ENCODE measurements at places on chromosomes 12 and 14.

DNA sequence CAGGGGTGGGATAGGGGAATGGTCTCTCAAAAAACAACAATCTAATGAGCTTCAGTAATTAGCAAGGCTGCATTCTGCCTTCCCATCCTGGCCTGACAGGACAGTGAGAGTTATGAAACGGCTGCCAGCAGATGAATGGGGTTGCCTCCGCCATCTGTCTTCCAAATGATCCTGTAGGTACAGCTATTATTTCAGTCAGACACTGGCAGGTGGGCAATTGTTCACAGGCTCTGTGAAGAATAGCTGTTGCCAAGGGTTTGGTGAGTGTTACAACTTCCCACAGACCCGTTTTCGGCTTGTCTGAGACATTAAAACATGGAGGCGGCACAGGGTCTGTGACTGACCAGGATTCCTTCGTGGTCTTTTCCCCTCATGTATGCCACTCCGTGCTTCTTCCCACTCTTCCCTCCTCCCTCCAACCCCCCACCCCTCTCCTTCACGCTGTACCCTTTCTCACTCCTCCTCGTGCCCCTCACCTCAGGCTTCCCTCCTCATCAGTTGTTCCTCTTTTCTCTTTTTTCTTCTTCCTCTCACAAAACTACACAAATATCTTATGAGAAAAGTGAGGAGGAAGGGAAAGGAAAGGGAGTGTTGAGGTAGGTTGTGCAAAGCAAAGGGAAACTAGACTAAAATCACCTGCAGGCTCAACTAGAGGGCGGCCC, 160.8 kb upstream of the GZMB start:
- no peak for DNase-seq

GRCh38 chr14:64442300-64442988, 22.9 kb upstream of the AKAP5 start:
- no peak for DNase-seq

DNA sequence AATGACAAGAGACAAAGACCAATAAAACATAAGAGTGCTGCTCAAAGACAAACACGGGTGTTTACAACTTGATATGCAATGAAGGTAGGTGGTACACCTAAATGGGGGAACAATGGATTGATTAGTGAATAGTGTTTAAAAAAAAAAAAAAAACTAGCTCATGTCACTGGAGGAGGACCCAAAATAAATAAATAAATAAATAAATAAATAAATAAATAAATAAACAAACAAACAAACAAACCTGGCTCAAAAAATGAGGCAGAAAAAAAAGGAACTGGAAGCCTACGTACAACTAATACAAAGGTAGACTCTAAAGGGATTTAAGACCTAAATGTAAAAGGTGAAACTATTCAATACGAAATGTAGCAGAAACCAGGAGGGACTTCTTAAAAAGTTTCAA, 18.6 kb downstream of the NAP1L1 start:
- DNase-seq, result no peak

GRCh38 chr14:92564344-92565039, 50.9 kb downstream of the RIN3 start:
- no peak for DNase-seq

DNA sequence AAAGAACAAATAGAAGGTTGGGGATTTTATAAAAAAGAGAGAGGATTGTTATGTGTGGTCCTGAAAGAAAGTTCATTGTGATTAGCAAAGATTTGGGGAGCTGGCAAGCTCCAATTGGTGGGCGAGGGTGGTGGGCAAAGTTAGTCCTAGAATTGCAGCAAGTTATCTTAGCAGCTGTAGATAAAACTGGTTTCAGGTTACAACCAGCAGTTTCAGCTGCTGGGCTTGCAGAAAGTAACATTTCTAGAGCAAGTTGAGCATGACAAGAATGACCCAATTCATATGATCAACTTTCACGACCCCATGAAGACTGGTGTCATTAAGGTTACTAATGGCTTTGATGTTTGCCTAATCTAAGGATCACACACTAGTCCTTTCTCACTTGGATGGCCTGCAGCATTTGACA, 177.9 kb upstream of the NUDT4 start:
- DNase-seq, result no peak

GRCh38 chr12:89461190-89461589, 63.4 kb downstream of the GALNT4 start:
- no peak for DNase-seq

- DNase-seq, result no peak
These were observed 411.6 kb downstream of the BCAT1 start for GRCh38 chr12:24537083-24537860.

DNA sequence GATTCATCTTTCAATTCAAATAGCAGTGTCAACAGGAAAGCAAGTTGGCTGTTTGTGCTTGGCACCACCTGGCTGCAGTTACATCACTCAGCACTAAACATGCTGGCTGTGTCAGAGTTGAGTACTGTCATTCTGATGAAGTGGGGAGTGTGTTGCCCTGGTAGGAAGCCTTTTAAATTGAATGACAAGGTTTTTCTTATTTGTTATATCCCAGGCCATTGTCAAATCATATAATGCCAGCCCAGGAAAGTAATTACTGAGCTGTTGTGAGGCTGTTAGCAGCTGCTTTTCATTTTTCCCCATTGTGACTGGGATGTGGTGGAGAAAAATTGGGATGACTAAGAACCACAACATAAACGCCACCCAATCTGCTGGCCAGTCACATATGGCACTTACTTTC, 106.5 kb upstream of the PRKD1 start:
- no peak for DNase-seq

- DNase-seq, result no peak
These were observed 11.1 kb upstream of the PSEN1 start for GRCh38 chr14:73125169-73125588.

DNA sequence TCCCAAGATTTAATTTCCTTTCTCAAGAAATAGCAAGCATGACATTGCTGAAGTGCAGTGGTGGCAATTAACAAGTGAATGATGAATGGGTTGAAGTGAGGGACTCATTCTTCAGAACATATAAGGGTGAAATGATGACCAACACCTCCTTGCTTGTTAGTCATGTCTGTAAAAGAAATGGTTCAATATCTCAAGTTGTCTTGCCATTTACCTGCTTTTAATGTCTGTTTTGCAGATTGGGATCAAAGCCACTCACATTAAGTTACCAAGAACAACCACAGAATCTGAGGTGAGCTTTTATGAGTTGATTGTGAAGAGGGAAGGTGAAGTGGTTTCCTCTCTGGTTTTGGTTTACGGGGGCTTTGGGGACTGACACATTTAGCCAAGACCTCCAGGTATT, 24.1 kb downstream of the MTHFD1 start:
- DNase-seq, result no peak

GRCh38 chr14:71198687-71199086, 291.4 kb downstream of the PCNX1 start:
- DNase-seq, result no peak

DNA sequence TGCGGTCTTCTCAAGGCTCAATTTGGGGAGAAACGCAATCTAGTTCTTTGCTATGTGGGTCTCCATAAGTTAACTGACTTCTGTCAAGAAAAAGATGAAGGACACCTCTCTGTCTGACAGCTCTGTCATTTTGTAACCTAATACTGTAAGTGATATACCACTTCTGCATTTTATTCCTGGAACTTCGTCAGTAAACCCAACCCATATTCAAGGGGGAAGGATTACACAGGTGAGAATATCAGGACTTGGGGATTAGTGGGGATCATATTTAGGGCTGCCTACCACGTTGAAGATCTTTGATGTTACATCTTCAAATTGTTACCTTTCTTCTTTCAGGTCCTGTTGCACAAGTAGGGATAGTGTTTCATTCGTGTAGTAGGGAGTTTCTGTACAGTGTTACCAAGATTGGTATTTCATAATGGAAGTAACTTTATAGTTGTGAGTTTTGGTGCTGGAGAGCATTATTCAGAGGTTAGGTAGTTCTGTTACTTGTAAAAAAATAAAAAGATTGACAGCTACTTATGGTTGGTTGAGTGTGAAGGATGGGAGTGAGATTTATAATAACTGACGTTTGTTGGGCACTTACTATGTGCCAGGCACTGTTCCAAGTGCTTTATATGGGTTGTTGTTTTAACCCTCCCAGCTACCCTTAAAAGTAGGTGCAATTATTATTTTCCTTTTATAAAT, 1.6 kb downstream of the TMEM260 start:
- no peak for DNase-seq

- DNase-seq, result no peak
These were observed 268.3 kb upstream of the PRKD1 start for GRCh38 chr14:30195941-30196340.

GRCh38 chr12:24072302-24072701, 122.8 kb upstream of the SOX5 start:
- no peak for DNase-seq

DNA sequence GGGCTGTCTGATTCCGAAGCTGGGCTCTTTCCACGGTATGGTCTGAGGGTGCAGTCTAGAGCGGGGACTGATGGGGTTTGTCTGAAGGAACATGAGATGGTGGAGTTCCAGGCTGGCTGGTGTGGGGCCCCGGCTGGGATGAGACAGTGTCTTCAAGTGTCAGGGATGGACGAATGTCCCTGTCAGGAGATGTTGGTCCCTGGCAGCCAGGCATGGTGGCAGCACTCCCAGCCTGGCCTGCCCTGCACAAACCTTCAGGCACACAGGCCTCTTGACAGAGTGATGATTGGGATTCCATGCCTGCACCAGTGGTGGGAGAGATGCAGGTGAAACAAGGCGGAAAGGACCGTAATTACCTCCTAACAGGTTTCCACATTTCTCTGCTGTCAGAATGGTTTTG, 221.9 kb downstream of the CACNA1C start:
- no peak for DNase-seq

DNA sequence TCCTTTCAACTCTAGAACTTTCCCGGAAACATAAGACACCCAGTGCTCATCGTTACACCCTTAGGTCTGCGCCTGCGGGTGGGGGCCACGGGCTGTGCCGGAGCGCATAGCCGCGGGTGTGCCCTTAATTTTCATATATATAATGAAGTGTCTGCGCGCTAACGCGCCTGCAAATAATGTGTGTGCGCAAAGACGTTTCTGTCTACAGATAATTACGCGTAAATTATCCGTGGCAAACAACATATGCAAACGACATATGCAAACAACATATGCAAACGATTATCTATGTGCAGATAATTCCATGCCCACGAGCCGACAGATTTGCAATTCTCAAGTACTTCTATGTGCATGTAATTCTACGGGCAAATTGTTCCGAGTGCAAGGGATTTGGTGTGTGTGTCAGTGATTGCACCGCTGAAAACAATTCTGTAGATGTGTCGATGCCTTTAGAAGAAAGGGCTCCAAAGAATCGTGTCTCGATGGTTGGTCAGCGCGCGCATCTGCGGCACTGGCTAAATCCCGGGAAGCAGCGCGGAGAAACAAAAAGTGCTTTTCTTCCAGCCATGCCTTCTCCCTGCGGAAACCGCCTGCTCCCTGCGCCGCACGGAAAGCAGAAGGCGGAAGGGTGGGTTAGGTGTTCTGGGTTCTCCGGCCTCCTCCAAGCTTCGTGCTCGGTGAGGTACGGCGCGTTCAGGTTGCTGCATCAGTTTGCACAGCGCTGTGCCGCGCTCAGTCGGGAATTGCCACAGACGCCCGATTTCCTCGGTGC, 34.5 kb upstream of the TBX5 start:
- DNase-seq, result no peak

GRCh38 chr12:114450515-114451300, 44.8 kb upstream of the TBX5 start:
- DNase-seq, result no peak

DNA sequence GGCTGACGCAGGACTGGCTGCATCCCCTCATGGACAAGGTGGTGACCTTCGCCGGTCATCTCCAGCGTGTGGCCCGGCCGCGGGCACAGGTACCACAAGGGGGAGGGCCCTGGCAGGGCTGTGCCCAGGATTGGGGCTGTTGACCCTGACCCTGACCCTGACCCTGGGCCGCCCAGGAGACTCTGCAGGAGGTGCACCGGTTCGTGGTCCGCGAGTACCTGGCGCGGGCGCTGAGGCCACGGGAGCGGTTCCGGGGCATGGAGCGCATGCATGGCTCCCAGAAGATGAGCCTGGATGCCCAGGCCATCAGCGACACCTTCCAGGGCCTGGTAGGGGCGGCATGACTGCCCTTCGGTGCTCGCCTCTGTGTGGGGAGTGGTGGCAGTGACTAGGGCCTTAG, 12.9 kb downstream of the EXOC3L4 start:
- DNase-seq, result no peak

GRCh38 chr12:64320611-64321010, 69.9 kb downstream of the C12orf56 start:
- no peak for DNase-seq

DNA sequence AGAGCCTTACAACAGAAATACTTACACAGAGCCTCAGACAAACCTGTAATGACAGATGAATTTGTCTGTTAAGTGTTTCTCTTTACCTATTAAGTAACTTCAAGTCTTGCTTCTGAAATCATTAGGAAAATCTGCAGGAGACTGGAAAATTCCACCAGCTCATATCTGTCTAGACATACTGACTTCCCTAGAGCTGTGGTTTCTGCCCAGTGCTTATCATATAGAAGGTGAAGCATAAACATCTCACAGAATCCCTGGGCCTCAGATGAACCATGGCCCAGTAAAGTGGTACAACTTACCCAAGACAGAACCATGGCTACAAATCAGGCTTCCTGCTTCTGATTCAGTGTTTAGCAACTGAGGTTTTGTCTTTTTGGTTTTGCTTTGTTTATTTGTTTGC, 91.6 kb downstream of the EGLN3 start:
- DNase-seq, result no peak

Data from stimulated activated CD8-positive, alpha-beta memory T cell treated with anti-CD3 and anti-CD28 coated beads, Interleukin-7, amount 100 ng/mL, for 1 hour (primary cell).